Stimulated activated CD8-positive, alpha-beta memory T cell treated with anti-CD3 and anti-CD28 coated beads, Interleukin-15, amount 100 ng/mL, for 4 hours (primary cell): ENCODE measurements at places on chromosomes 3 and 15.

GRCh38 chr3:194285850-194286197 lies 65.3 kb downstream of the CPN2 start:
- DNase-seq, result no peak

- no peak for DNase-seq
Measured at GRCh38 chr3:185961675-185962232, 23.9 kb upstream of the TRA2B start.

DNA sequence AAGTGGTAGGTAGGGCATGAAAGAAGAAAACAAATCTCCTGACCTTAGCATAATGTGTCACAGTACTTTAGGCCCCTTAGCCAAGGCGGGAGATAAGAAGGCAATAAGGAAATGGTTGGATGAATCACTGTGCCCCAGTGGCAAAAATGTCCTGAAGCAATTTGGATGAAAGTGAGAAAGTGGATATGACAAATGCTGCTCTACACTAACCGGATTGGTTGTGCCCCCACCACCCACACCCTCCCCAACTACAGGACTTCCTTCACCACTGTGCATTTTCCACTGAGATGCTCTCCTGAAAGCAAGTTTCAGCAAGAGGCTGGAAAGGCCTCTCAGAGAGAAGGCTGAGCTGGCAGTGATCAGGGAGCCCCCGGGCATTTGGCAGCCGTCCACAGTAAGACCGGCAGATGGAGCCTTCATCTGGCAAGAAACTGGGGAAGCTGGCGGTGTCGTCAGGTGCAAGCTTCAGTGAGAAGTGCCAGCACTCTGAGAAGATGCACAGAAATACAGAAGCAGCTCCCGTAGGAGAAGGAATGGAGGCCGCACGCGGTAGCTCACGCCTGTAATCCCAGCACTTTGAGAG lies 63.8 kb downstream of the ATP1B3 start:
- no peak for DNase-seq

DNA sequence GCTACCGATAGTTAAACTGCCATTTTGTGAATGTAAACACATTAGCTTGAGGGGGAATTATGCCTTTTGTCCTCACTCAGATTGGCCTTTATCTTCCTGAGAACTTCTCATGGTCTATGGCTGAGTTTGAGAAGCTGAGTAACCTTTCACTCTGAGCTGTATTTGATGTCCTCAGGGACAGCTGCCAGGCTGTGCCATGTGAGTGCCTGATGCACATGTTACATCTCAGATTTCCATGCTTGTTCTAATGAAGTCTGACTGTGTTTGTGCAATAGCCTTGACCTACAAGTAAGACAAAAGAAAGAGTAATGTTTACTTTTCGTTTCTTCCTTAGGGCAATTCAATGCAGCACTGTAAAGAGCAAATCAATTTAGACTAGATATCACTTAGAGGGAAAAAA lies 44.1 kb upstream of the ARL6 start:
- DNase-seq, result no peak

DNA sequence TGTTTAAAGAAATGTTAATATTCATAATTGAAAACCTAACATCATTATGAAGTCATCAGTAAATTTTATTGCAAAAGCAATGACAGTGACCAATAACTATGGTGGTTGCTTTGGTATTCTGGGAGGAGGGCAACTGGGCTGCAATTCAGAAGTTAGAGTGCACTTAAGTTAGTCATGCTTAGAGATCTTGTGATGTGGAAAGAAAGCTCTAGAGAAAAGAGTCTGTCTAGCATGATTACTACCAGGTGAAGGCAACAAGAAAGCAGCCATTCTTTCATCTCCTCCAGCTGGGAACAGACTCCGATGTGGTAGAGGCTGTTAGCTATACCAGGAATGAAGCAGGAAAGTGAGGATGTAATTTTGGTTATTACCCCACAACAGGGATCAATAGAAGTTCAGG lies 625.6 kb downstream of the SI start:
- no peak for DNase-seq

- DNase-seq, result no peak
Measured at GRCh38 chr3:72903004-72903403, 15.2 kb downstream of the GXYLT2 start.

DNA sequence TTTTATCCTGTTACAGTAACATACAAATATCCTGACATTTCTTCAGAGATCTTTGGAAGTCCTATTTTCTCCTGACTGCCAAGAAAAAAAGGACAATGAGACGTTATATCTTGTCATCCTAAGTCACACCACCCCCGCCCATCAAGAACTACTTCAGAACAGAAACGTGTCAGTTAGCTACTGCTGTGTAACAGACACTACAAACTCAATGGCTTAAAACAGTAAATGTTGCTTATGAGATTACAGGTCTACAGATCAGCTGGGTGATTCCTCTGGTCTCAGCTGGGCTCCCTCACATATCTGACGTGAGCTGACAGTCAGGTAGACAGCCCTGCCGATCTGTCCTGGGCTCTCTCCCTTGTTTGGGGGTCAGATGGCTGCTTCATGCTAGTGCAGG lies 20.5 kb upstream of the CCDC174 start:
- no peak for DNase-seq

- DNase-seq, result no peak
Measured at GRCh38 chr3:36814066-36814717, 49.8 kb upstream of the DCLK3 start.

DNA sequence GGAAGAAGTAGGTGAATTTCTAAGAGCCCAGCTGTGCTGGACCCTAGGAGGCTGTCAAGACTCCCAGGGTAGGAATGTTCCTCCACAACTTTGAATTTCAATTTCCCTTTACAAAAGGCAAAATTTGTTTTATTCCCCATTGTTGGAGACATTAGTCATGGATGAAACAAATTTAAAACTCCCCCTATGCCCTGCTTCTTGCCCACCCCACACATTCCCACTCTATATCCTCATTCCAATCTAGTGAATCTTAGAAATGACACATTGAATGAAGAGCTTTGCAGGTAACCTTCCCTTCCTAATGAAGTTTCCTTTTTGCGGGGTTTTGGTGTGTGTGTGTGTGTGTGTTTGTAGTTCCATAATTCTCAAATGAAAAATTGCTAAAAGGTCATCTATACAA lies 72.6 kb downstream of the CCNL1 start:
- DNase-seq, result no peak
